ENCODE measurements at places on chromosomes 3 and 15. TPM values are rescaled to one million over a fixed set of nuclear protein-coding genes. Genes with fewer than 3 reads are reported as not detected.

TMCC1 gene
- total RNA-seq = 65.8 TPM

GOLGA8O gene
- total RNA-seq = 1.6 TPM

CHRNA7 gene
- total RNA-seq = 0.52 TPM

LRTM1 gene
- 106 TPM for total RNA-seq

FBXW12 gene
- 0.52 TPM for total RNA-seq

CYP8B1 gene
- not detected for total RNA-seq

TM4SF18 gene
- total RNA-seq = 6.3 TPM

GRAMD2A gene
- 2.1 TPM for total RNA-seq

SI gene
- total RNA-seq = not detected

STRA6 gene
- 1.0 TPM for total RNA-seq

ATP2C1 gene
- total RNA-seq = 106 TPM

GPX1 gene
- 89.2 TPM for total RNA-seq

CD86 gene
- total RNA-seq = 3.7 TPM

ARNT2 gene
- 2.1 TPM for total RNA-seq

KBTBD13 gene
- 1.6 TPM for total RNA-seq

MYL3 gene
- total RNA-seq = 53.2 TPM

Measured in skeletal muscle tissue (tissue), 5 donors.